Activated T-cell treated with anti-CD3 and anti-CD28 coated beads for 1 hour (primary cell): ENCODE measurements at places on chromosomes 5 and 9.

DNA sequence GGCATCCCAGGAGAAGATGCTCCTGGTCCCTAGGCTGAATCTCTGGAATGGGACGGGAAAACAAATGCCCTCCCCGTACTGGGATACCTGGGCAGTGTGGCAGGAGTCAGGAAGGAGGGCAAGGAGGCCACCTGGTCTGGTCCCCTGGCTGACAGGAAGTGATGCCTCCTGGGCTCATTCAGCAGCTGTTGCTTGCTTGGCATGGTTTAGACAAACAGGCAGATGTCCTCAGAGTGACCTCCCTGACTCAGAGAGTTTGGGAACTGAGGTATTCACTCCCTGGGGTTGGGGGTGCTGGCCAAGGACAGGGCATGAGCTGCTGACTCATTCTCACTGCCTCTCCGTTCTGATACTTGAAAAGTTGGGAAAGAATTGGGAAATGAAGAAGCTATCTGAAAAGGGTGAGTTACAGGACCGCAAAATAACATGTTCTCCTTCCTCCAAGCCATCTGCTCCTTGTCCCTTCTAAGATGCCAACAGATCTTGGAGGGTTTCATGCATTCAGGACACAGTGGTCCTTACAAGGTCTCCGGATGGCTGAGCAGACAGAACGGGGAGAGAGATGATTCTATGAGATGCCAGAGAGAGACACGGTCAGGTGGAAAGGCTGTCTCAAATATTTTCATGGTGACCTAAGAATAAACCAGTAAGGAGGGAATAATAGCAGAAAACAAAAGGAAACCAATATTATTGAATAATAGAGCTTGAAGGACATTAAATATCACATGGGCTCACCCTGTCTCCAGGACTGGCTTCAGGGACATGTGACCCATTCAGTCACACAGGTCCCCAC, 534.5 kb downstream of the BNC2 start:
- DNase-seq, result no peak

GRCh38 chr5:61599370-61600122, 267.5 kb downstream of the ZSWIM6 start:
- DNase-seq, result no peak

GRCh38 chr5:156200938-156201787, 125.8 kb upstream of the SGCD start:
- no peak for DNase-seq

- no peak for DNase-seq
Measured at GRCh38 chr9:107183176-107183575, 99.9 kb upstream of the RAD23B start.

GRCh38 chr5:79803007-79803406, 113.4 kb downstream of the CMYA5 start:
- no peak for DNase-seq

- DNase-seq, result no peak
Measured at GRCh38 chr5:73640861-73641320, 14.9 kb downstream of the ARHGEF28 start.

DNA sequence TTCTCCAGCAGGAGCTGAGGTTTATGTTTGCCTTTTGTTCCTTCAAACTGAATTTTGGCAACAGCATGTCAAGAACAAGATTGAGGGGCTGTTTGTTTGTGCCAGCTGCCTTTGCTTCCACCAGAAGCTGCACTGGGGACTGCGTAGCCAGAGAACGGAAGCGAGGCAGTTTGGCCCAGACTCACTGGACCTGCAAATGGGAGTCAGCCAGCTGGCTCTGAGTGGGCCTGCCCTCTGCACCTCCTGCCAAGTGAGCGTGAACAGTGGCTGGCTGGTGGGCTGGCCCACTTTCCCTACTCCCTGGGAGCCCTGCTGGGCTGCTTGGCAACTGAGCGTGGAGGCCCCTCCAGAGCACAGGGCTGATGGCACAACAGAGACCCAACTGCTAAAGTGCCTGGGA, 111.6 kb downstream of the GALNT10 start:
- no peak for DNase-seq

- no peak for DNase-seq
Measured at GRCh38 chr5:45454114-45454513, 242.1 kb downstream of the HCN1 start.

- no peak for DNase-seq
Measured at GRCh38 chr9:18707061-18707461, 233.1 kb downstream of the ADAMTSL1 start.

DNA sequence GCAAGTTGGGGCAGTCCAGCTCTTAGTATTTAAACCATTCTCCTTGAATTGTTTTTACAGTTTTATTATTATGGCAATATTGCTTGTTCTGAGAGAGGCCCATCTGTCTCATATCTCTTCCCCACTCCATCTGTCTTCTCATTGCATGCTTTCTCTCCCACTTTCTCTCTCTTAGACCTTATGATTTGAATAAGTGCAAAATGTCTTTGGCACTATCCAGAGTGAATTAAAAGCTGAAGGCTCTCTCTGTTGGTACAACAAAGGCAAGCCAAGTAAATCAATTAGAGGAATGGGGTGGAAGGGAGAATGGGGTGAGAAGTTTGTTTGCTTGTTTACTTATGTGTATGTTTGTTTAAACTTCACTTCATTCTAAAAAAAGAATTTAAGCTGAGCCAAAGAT, 195.3 kb upstream of the RFX3 start:
- DNase-seq, result no peak

- DNase-seq, result no peak
Measured at GRCh38 chr5:21680641-21681040, 1172.5 kb downstream of the CDH12 start.

DNA sequence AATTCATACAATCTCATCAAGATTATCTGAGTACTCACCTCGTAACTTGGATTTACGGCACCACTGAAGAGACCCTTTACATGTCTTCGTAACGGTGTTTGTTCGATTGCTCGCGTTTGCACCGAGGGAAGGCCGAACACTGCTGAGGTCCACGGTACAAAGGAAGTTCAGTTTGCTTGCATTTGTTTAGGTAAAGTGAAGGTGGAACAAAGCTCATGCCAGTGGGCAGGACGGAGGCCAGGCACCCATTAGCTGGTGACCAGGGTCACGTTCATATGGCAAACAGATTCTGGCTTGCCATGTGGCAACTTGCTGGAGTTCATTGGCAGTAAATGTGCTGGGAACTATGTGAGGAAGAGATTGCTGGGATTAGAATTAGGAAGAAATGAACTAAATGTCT, 164.8 kb downstream of the MACROH2A1 start:
- no peak for DNase-seq

GRCh38 chr9:89695441-89695891, 90.7 kb downstream of the GADD45G start:
- DNase-seq, result no peak

DNA sequence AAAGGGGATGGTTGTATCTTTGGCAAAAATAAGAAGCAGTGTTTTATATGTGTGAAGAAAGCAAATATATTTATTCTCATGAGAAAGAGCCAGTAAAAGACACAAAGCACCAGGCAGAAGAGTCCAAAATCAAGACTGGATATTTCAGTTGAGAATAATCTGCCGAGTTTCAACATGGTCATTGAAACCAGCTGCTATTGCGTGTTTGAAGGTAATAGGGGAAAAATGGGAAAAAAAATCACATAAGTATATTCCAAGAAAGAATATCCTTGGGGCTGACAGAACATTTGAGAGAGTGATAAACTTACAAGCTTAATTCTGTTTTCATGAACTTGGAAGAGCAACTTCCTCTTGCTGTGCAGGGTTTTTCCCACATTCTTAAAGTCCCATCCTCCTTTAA, 79.9 kb downstream of the ISOC1 start:
- DNase-seq, result no peak

GRCh38 chr5:93622240-93622885, 39.3 kb downstream of the NR2F1 start:
- DNase-seq, result no peak

GRCh38 chr5:167406513-167406912, 884.9 kb upstream of the WWC1 start:
- DNase-seq, result no peak

GRCh38 chr5:119597728-119598298, 31.5 kb upstream of the FAM170A start:
- no peak for DNase-seq

- DNase-seq, result no peak
Measured at GRCh38 chr9:98970532-98971041, 26.9 kb downstream of the COL15A1 start.

DNA sequence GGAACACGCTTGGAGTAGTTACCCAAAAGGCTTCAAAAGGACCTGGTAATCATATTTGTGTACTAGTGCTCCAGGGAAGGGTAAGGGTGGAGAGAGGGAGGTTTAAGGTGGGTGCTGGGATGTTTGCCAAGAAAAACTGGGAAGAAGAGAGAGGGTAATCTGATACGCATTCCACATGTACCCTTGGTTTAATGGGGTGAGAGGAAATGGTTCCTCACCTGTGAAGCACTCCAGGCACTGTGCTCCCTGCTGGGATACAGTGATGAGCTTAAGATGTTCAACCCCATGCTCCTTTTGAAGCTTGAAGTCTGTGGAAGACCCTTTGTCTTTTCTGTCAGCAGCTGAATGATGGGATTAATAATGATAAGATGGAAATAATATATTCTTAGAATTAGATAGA, 98.4 kb downstream of the COX7C start:
- no peak for DNase-seq

DNA sequence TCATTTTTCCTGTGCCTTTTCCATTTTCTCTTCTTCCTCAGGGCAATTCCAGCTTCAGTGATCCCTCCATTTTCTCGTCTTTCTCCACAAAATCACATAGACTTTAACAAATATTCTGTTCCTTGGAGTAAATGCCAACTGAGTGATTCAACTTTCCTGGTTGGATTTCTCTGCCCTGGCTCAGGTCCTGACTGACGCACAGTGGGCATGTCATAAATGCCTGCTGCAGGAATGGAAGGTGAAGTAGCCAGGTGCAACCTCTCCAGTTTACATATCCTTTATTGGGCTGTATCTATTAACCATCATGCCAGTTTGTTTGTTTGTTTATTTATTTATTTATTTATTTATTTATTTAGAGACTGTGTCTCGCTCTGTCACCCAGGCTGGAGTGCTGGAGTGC, 95.1 kb downstream of the MEF2C start:
- no peak for DNase-seq

DNA sequence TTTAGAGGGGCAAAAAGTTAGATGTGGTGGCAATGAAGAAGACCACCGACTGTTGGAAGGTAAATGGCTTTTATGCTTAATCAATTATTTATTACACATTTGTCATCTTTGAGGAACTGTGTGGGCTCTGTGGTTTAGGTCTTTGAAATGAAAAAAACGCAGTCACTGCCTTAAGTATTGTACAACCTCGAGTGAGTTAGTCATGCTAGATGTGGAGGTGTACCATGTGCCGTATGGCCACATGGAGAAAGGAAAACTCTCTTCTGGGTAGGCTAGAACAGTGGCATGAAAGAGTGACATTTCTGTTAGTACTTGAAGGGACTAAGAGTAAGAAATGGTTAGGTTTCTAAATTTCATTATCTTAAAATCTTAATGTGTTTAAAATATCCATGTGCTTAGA, 166.1 kb downstream of the HACD4 start:
- DNase-seq, result no peak

DNA sequence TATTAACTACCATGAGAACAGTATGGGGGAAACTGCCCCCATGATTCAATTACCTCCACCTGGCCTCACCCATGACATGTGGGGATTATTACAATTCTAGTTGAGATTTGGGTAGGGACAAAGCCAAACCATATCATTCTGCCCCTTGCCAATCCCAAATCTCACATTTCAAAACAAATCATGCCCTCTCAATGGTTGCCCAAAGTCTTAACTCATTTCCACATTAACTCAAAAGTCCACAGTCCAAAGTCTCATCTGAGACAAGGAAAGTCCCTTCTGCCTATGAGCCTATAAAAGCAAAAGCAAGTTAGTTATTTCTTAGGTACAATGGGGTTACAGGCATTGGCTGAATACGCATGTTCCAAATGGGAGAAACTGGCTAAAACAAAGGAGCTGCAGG, 180.7 kb upstream of the CDH12 start:
- no peak for DNase-seq

DNA sequence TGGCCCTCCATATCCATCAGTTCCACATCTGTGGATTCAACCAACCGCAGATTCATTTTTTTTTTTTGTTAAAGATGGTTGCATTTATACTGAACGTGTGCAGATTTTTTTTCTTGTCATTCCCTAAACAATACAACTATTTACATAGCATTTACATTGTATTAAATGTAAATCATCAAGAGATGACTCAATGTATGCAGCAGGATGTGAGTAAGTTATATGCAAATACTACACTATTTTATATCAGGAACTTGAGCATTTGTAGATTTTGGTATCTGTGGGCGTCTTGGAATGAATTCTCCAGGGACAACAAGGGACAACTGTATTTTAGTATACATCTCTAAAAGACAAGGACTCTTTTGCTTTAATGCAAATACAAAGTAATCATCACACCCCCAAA, 299.2 kb upstream of the ZNF608 start:
- DNase-seq, result no peak

DNA sequence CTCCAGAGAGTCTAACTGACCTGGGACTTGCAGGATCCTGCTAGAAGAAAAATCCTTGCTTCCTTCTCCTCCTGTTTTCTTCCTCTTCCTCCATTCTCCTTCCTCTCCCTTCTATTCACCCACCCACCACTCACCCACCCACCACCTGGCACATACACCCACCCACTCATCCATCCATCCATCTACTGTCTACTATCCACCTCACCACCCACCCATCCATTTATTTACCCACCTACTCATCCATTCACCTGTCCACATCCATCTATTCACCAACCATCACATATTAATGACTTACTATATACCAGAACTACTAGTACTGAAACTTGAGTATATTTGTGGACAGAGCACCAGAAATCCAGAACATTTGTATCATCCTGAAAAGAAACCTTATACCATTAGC, 49.4 kb downstream of the EHMT1 start:
- no peak for DNase-seq

GRCh38 chr9:136619742-136620440, 42.8 kb upstream of the EGFL7 start:
- DNase-seq, result no peak

- peak; percentile 50 for DNase-seq
Measured at GRCh38 chr5:163408311-163408923, 29.0 kb upstream of the CCNG1 start.

DNA sequence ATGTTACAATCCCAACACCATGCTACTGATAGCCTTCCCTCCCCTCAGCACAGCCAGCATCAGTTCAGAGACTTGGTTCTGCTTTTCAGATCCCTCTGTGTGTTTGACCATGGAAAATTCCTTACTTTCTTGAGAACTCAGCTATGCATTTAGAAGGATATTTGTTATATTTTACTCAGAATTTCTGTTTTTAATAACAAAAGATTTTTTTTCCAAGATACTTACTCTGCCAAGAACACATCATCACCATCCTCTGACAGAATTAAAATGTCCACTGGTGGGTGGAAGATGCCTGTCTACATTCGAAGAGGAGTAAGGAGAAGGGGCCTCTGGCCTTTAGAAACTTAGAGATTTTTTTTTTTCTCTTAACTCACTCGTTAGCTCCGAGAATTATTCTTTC, 56.1 kb upstream of the CKMT2 start:
- DNase-seq, result no peak

GRCh38 chr9:35940458-35941407, 17.2 kb downstream of the OR2S2 start:
- DNase-seq, result no peak
